ENCODE measurements at places on chromosomes 3 and 15.

DNA sequence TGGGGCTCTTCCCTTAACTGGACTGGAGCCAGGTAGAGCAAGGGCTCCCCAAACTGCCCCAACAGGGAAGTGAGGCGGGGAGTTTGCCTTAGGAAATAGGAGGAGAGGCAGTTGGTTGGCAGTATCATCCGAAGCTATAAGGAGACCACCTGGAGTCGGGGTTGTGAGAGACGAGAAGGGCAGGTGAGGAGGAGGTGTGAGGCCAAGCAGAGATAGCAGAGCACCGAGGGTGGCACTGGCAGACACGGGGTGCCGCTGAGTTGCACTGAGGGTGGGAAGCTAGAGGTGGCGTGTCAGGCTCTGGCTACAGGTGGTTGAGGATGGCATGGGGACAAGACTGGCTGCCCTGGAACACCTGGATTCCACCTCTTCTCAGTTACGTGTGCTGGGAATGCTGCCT is 17.2 kb downstream of the RASGRF1 start:
- no peak for DNase-seq

- DNase-seq: no peak
Measured at GRCh38 chr3:122461806-122462205, 45.9 kb upstream of the WDR5B start.

DNA sequence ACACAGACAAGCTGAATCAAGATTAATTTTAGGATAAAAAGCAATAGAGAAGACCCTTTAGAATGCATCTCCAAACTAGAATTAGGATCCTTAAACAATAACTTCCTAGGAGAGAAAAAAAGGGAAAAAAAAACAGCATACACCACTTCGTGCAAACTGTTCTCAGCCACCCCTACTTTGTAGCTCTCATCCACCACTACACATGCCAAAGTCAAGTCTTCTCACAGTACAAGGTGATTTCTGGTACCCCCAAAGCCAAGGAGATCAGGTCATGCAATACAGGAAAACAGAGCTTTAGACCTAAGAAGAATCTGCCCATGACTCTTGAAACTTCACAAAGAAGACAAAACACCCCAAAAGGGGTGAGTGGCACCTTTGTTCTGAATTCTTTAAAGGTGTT is 166.9 kb downstream of the SUCNR1 start:
- no peak for DNase-seq

GRCh38 chr3:120062474-120062873 is 31.8 kb downstream of the GSK3B start:
- no peak for DNase-seq

DNA sequence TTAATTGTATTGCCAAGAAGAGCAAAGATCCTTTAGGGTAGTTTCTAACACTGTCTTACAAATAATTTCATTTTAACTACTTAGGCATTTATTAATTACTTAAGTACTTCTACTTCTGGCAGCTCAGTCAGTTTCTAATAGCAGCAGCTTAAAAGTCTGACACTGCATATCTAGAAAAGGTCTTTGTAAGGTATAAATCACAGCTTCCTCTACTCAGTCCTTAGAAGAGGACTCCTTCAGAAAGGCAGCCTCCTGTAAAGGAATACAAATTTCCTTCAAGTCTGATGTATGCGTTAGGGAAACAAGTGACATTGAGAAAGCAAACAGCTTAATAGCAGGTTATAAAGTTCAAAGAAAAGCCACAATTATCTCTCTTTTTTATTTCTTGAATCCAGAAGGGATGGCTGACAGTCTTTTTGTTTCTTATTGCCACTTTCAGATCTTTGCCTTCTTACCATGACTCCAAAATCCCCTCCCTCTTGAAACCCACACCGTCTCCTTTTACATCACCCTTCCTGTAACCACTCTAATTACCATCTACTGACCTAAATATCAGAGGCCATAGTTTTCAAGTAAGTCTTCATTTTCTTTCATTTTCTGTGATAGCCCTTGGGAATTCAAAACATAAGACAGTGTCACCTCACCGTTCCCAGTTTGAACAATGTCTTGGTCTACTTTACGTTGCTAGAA is 109.5 kb downstream of the CGGBP1 start:
- no peak for DNase-seq

GRCh38 chr3:55002416-55002930 is 74.6 kb upstream of the LRTM1 start:
- no peak for DNase-seq
